ENCODE measurements at places on chromosomes 13 and 19.

- H3K4me1 ChIP-seq = no peaks in the 10 kb centered on the region
- no peaks in the 10 kb centered on the region for H3K27me3 ChIP-seq
- DNase-seq = no peak
- H3K36me3 ChIP-seq = no peaks in the 10 kb centered on the region
- H3K27ac ChIP-seq = no peak overlapping the region
These were observed 121.3 kb upstream of the SPACA7 start for GRCh38 chr13:112254900-112255299.

- no peaks in the 10 kb centered on the region for H3K36me3 ChIP-seq
- H3K27ac ChIP-seq = no peak overlapping the region
- H3K4me3 ChIP-seq = no peak overlapping the region
- H3K27me3 ChIP-seq = no peaks in the 10 kb centered on the region
- H3K4me1 ChIP-seq = no peaks in the 10 kb centered on the region
These were observed 53.9 kb downstream of the VAV1 start for GRCh38 chr19:6826281-6826920.

DNA sequence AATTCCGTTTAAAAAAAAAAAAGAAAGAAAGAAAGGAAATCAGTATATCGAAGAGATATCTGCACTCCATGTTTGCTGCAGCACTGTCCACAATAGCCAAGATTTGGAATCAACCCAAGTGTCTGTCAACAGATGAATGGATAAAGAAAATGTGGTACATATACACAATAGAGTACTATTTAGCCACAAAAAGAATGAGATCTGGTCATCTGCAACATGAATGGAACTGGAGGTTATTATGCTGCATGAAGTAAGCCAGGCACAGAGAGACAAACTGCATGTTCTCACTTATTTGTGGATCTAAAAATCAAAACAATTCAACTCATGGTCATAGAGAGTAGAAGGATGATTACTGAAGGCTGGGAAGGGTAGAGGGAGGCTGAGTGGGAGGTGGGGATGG lies 16.3 kb downstream of the ZNF565 start:
- no peaks in the 10 kb centered on the region for H3K36me3 ChIP-seq
- DNase-seq = no peak
- no peak overlapping the region for H3K4me3 ChIP-seq
- H3K27me3 ChIP-seq = no peaks in the 10 kb centered on the region
- no peaks in the 10 kb centered on the region for H3K4me1 ChIP-seq

GRCh38 chr13:43031881-43032280 lies 8.5 kb downstream of the DNAJC15 start:
- H3K27ac ChIP-seq = no peak overlapping the region
- no peak for DNase-seq
- H3K27me3 ChIP-seq = no peaks in the 10 kb centered on the region
- no peak overlapping the region for H3K4me3 ChIP-seq
- H3K4me1 ChIP-seq = peaks cover 6% of the 10 kb centered on the region

- no peaks in the 10 kb centered on the region for H3K36me3 ChIP-seq
- peaks cover 6% of the 10 kb centered on the region for H3K4me1 ChIP-seq
- no peak overlapping the region for H3K27ac ChIP-seq
- no peaks in the 10 kb centered on the region for H3K27me3 ChIP-seq
- DNase-seq = peak; percentile 63
These were observed 16.4 kb downstream of the PHLDB3 start for GRCh38 chr19:43488179-43488578.
